ENCODE measurements at places on chromosomes 7 and 10. TPM values are rescaled to one million over a fixed set of nuclear protein-coding genes. Genes with fewer than 3 reads are reported as not detected.

GRCh38 chr10:9285690-9286089, 1231.2 kb downstream of the GATA3 start:
- peaks cover 20% of the 10 kb centered on the region for H3K4me1 ChIP-seq
- DNase-seq: no peak
- H3K27ac ChIP-seq: peak overlapping the region; percentile 40
- H3K4me3 ChIP-seq: no peak overlapping the region
- no peaks in the 10 kb centered on the region for H3K27me3 ChIP-seq
- peaks cover 1% of the 10 kb centered on the region for H3K36me3 ChIP-seq

GRCh38 chr7:91191771-91192170, 72.5 kb upstream of the FZD1 start:
- peaks cover 11% of the 10 kb centered on the region for H3K4me1 ChIP-seq
- DNase-seq: no peak
- H3K27me3 ChIP-seq: no peaks in the 10 kb centered on the region
- no peak overlapping the region for H3K4me3 ChIP-seq
- H3K27ac ChIP-seq: no peak overlapping the region
- H3K36me3 ChIP-seq: peaks cover under 1% of the 10 kb centered on the region

GRCh38 chr7:131945313-131945911, 389.0 kb upstream of the PODXL start:
- peaks cover 95% of the 10 kb centered on the region for H3K27me3 ChIP-seq
- H3K27ac ChIP-seq: no peak overlapping the region
- peak; percentile 63 for DNase-seq
- peak overlapping the region; percentile 48 for H3K4me3 ChIP-seq

CDH23 gene
- total RNA-seq: 2.5 TPM

DNA sequence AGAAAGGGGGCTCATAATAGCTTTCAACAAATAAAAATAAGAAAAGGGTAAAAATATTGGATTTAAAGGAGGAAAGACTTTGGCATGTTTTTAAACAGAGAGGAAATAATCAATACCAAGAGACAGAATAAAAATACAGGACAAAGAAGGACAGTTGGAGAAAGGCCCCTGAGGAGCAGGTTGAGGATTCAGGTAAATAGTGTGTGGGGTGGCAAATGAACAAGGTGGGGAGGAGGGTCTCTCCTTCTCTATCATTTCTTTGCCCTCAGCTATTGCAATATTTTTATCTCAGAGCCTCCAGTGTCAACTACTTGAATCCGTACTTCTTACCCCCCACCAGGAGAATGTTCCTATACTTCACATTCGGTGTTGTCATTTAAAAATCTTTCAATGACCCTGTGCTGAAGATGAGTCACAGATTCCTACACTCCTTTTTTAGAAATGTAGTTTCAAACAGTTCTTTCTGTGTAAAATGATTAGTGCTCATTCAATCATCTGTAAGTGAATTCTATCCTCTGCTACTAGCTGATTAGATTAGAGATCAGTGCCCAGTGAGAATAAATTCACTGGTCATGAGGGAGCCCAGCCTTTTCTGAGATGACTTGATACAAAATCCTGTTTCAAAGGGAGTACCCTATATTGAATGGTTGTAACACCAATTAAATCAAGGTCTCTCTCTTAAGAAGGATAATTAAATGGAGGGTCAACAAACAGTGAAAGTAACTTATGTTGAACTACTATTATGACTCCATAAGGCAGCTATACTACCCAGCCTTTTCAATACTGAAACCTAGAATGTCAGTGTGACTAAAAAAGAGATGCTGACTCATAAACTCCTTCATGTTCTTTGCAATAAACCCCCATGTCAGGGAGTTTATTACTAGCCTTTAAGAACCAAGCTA, 50.4 kb upstream of the WNT16 start:
- H3K36me3 ChIP-seq: no peaks in the 10 kb centered on the region
- no peak for DNase-seq
- no peak overlapping the region for H3K4me3 ChIP-seq
- H3K27ac ChIP-seq: peak overlapping the region; percentile 18
- H3K4me1 ChIP-seq: peaks cover 18% of the 10 kb centered on the region

DNA sequence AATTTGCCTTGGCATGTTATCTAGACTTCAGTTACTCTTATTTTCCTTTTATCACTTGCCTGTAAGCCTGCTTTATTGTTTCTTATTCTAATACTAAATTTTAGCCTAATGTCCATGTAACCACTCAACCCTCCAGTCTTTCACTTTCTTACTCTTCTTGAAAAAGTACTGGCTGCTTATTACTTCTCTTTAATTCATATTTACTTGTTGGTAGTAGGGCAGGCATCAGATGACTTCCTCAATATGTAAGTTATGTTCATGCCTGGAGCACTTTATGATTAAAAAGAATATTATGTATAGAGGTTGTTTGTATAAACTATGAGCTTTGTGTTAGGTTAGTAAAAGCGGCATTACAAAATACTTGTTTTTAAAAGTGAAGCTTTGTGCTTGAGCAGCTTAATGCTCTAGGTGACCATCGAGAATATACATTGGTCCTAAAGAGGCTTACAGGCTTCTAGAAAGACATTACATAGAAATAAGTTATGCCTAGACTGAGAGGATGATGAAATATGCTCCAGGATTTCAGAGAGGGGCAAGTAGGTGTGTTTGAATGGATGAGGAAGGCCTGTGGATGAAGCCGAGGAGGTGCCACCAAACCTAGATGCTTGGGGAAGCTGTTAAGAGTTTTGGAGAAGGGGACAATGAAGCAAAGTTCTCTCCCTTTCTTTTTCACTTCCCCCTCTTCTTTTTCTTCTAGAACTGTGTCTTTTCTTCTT, 207.1 kb upstream of the HDAC9 start:
- DNase-seq: no peak
- no peak overlapping the region for H3K4me3 ChIP-seq
- H3K4me1 ChIP-seq: peaks cover 24% of the 10 kb centered on the region
- H3K36me3 ChIP-seq: no peaks in the 10 kb centered on the region

C10orf90 gene
- not detected for total RNA-seq

DNA sequence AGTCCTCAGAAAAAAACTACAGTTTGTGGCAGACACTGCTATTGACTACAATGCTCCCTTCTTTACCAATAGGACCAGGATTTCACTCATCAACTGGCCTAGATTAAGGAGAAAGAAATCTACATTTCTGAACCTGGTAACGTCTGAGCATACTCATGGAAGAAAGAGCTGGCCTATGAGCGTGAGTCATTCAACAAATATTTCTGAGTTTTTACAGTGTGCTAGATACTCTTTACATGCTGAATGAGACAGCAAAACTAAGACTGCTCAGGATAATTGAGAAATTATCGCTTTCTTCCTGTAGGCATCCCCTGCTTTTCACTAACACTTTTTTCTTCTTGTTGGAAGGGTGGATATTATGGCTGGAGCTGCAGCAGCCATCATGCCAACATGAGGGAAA, 609.7 kb downstream of the TNS3 start:
- no peak overlapping the region for H3K4me3 ChIP-seq
- H3K27me3 ChIP-seq: no peaks in the 10 kb centered on the region
- peaks cover 6% of the 10 kb centered on the region for H3K4me1 ChIP-seq
- no peak for DNase-seq
- no peak overlapping the region for H3K27ac ChIP-seq

- no peak for DNase-seq
- peaks cover 38% of the 10 kb centered on the region for H3K36me3 ChIP-seq
- H3K27me3 ChIP-seq: no peaks in the 10 kb centered on the region
- H3K4me1 ChIP-seq: no peaks in the 10 kb centered on the region
- H3K4me3 ChIP-seq: no peak overlapping the region
These were observed 24.4 kb downstream of the BAG3 start for GRCh38 chr10:119675483-119676170.

PHF14 gene
- total RNA-seq: 71.1 TPM

DNA sequence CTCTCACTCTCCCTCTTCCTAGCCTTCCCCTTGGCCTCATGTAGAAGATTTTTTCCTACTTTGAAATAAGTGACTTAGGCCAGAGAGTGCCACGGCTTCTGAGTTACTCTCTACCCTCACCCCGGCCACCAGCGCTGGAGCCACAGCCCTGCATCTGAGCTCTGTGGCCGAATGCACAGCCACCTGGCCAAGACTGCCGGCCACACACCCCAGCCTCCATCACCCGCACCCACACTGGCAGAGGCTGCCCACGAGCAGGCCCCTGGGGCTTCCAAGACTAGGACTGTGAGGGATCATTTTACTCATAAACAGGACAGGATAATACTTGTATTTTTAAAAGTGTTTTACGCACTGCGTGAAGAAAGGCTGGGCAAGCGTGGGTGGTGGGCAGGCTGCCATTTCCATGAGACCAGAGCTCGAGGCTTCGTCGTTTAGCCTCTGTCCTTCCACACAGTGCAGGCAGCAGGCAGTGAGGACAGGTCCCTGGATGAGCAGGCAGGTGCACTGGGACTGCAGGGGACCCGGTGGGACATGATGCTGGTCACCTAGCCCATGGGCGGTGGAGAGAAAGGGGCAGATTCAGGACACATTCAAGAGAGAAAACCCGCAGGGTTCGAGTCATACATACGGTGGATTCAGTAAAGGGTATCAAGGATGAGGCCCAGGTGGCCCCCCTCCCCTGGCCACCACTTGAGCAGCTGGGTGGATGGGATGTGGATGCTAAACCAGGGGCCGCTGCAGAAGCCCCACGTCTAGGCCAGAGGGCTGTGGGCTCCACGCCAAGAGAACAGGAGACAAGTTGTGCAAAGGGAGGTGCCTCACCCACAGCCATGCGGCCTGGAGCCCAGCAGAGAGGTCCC, 35.5 kb upstream of the RNF32 start:
- H3K27ac ChIP-seq: no peak overlapping the region
- no peaks in the 10 kb centered on the region for H3K27me3 ChIP-seq
- H3K4me3 ChIP-seq: no peak overlapping the region
- H3K4me1 ChIP-seq: no peaks in the 10 kb centered on the region

- peaks cover 21% of the 10 kb centered on the region for H3K4me1 ChIP-seq
- no peaks in the 10 kb centered on the region for H3K36me3 ChIP-seq
- H3K4me3 ChIP-seq: no peak overlapping the region
- H3K27me3 ChIP-seq: peaks cover 90% of the 10 kb centered on the region
- H3K27ac ChIP-seq: no peak overlapping the region
These were observed 5.4 kb downstream of the PSD start for GRCh38 chr10:102413053-102413705.

ADAM8 gene
- total RNA-seq: 16.9 TPM

- peaks cover 44% of the 10 kb centered on the region for H3K4me1 ChIP-seq
- no peak for DNase-seq
- H3K36me3 ChIP-seq: no peaks in the 10 kb centered on the region
- H3K27me3 ChIP-seq: no peaks in the 10 kb centered on the region
These were observed 5.7 kb downstream of the AQP1 start for GRCh38 chr7:30917216-30917893.

LGI1 gene
- 0.13 TPM for total RNA-seq

- H3K4me3 ChIP-seq: no peak overlapping the region
- no peaks in the 10 kb centered on the region for H3K27me3 ChIP-seq
- DNase-seq: no peak
- H3K36me3 ChIP-seq: peaks cover 33% of the 10 kb centered on the region
These were observed 75.9 kb downstream of the NRBF2 start for GRCh38 chr10:63208986-63209385.

DNA sequence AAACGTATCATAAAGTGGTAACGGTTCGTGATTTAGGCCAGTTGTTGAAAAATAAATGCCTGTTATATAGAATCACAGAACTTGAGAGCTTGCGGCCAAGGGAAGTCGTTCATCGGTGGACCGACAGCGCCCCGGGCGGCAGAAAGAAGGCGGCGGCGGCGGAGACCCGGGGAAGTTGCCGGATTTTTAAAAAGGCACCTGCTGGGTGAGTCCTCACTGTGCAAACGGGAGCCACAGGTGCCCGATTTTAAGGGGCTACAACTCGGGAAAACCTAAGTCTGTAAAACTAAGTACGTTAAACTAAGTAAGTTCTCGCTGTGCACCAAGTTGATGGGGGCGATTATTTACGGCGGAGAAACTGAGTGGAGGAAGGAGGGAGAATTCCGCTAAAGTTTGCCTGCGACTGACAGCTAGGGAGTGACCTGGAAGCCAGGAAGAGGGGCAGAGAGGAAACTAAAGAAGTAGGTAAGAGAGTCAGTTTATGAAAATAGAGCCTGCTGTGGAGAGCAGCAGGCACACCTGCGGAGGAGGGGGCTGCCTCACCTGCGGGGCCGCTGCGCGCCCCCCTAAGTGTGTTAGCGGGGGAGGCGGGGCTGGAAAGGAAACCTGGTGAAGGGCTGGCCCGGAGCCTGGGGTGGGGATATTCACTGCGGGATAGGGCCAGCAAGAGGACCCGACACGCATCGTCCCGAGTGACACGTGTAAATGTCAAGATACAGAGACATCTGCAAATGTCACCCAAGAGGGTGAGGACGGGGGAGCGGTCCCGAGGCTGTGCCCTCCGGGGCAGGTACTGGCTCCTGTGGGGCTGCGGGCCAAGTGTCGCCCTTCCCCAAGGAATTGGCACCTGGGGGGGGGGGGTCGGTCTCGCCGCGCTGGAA, 996 bp downstream of the ADAM12 start:
- peaks cover 43% of the 10 kb centered on the region for H3K27me3 ChIP-seq
- peaks cover 18% of the 10 kb centered on the region for H3K4me1 ChIP-seq
- H3K27ac ChIP-seq: peak overlapping the region; percentile 40
- peaks cover 4% of the 10 kb centered on the region for H3K36me3 ChIP-seq
- peak overlapping the region; percentile 82 for H3K4me3 ChIP-seq

DYDC2 gene
- total RNA-seq: 0.24 TPM

DNA sequence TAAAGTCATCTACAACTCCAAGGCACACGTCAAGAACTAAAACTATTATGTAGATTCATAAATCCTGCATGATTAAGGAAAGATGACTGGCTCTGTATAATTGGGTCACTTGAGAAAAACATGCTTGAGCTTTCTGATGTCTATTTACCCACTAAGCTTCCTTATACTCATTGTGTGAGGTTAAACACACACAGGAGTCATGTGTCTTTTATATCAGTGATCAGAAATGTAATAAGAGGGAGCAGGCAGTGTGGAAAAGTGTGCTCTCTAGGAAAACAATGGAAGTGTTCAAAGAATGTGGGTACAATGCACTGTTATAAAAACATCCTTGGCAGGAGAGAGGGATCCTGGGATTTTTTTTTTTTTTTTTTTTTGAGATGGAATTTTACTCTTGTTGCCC, 108.6 kb upstream of the ARID5B start:
- DNase-seq: no peak
- H3K27me3 ChIP-seq: no peaks in the 10 kb centered on the region
- H3K4me3 ChIP-seq: no peak overlapping the region
- H3K36me3 ChIP-seq: no peaks in the 10 kb centered on the region
- H3K27ac ChIP-seq: no peak overlapping the region

- H3K4me1 ChIP-seq: peaks cover under 1% of the 10 kb centered on the region
- DNase-seq: no peak
- no peaks in the 10 kb centered on the region for H3K36me3 ChIP-seq
- H3K4me3 ChIP-seq: no peak overlapping the region
These were observed 53.4 kb downstream of the ALOX5 start for GRCh38 chr10:45427262-45427969.

EIF3B gene
- total RNA-seq: 199 TPM

- peak overlapping the region; percentile 3 for H3K27ac ChIP-seq
- peaks cover 37% of the 10 kb centered on the region for H3K27me3 ChIP-seq
- peaks cover 12% of the 10 kb centered on the region for H3K4me1 ChIP-seq
- no peaks in the 10 kb centered on the region for H3K36me3 ChIP-seq
These were observed 69.5 kb downstream of the TCERG1L start for GRCh38 chr10:131242007-131242406.

Measured in mesothelial cell of epicardium (in vitro differentiated cells).